ENCODE measurements at places on chromosomes 5 and 9. TPM values are rescaled to one million over a fixed set of nuclear protein-coding genes. Genes with fewer than 3 reads are reported as not detected.

Gene ADRB2
- 0.34 TPM for polyA plus RNA-seq

Gene MARCHF11
- polyA plus RNA-seq, result 5.7 TPM

Gene BARX1
- polyA plus RNA-seq, result 0.10 TPM

Gene PCDHGC3
- polyA plus RNA-seq, result 103 TPM

Gene TRIM7
- 0.13 TPM for polyA plus RNA-seq

- DNase-seq, result no peak
Measured at GRCh38 chr5:56006094-56006493, 11.3 kb upstream of the IL6ST start.

DNA sequence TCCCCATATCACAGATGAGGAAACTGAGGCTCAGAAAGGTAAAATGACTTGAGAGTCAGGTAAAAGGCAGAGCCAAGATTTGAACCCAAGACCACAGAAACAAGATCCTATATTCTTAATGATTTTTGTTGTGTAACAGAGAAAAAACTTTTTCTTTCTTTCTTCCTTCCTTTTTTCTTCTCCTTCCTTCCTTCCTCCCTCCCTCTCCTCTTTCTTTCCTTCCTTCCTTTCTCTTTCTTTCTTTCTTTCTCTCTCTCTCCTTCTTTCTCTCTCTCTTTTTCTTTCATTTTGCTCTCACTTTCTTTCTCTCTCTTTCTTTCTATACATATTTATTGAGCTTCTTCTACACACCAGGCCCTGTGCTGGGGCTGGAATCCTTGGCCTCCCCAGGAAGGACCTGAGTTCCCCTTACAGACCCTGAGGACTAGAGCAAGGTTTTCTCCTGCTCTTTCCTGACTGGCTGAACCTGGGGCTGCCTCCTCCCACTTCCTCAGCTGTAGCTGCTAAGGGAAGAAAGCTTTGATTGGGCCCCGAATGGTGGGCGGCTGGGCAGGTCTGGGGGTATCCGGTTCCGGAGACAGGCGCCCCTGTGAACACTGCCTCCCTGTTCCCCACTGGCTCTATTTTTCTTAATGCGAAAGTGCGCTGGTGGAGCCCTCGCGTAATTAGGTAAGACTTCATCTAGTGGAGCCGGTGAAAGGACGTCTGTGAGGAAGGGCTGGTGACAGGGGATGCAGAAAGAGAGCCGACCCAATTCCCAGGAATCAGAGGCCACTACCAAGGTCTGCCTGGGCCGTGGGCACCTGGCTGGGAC is 27.4 kb upstream of the KIF12 start:
- DNase-seq, result no peak

DNA sequence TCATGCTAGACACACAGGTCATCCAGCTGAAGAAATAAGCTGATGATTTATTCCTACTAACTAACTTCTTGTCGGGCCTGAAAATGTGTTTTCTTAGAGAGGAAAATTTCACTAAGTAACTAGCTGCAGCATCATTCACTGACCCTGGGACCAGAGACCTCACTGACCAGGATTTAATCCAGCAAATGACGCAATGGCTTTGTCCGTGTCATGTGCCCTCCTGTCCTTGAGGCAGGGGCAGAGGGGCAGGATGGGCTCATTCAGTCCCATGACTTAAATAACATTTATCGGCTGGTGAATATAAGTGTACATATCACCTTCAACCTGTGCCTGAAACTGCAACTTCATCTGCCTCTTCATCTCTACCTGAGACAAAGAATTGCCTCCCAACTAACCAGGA is 154.8 kb downstream of the SEMA5A start:
- DNase-seq, result no peak

DNA sequence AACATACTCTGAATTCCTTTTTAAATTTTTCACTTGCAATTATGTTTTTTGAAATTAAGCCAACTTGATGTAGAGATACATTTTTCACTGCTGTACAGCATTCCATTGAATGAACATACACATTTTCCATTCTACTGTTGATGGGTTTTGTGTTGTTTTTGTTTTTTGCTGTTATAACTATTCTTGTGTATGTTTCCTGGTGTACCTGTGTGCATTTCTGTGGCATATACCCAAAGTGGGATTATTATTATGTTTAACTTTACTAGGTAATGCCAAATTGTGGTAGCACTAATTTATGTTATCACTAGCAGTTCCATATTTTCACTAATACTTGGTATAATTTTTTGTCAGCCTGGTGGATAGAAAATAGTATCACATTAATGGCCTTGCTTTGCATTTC is 2.7 kb downstream of the RFESD start:
- DNase-seq, result no peak

DNA sequence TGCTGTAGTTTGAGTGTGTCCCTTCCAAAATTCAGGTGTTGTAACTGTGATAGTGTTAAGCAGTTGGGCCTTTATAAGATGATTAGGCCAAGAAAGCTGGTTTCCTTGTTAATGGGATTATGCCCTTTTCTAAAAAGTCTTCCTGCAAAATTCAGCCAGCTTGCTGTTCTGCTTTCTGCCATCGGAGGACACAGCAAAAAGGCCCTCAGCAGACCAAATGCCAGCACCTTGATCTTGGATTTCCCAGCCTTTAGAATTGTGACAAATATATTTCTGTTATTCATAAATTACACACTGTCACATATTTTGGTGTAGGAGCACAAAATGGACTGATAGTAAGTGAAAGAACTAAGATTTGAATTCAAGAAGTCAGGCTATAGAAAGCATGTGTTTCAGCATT is 203.2 kb downstream of the IZUMO3 start:
- DNase-seq, result no peak

DNA sequence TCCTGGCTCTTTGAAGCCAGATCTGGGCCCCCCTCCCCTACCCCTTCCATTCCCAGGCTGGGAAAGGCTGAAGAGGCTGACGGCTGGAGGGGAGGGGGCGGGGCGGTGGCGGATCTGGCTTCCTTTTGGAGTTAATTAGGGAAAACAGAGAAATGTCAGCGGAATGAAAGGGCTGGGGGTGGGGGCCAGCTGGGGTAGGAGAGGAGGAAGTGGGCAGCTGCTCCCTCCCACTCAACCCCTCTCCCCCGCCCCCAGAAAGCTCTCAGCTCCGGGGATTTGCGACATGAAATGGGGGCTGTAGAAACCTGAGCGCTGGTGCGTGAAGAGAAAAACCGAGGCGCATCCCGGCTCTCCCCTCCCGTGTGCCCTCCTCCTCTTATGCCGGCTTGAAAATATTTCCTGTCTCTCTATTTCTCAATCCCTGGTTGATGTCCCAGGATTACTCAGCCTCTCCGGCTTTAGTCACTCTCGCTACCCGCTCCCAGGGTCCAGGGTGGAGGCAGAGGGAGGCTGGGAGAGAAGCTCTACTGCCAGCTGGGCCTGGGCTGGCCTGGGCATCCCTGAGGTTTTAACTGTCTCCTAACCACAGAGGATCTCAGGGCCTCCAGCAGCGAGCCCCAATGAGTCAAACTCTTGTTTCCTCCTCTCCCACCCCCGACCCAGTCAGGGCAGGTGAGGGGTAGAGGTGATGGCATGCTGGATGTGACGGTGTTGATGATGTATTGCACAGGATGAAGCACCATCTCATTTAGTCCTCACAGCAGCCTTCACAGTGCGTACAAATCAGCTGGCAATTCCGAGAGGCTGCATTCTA is 20.1 kb downstream of the PCDHGC5 start:
- DNase-seq, result no peak

GRCh38 chr5:2530609-2531008 is 220.9 kb downstream of the IRX2 start:
- DNase-seq, result no peak

DNA sequence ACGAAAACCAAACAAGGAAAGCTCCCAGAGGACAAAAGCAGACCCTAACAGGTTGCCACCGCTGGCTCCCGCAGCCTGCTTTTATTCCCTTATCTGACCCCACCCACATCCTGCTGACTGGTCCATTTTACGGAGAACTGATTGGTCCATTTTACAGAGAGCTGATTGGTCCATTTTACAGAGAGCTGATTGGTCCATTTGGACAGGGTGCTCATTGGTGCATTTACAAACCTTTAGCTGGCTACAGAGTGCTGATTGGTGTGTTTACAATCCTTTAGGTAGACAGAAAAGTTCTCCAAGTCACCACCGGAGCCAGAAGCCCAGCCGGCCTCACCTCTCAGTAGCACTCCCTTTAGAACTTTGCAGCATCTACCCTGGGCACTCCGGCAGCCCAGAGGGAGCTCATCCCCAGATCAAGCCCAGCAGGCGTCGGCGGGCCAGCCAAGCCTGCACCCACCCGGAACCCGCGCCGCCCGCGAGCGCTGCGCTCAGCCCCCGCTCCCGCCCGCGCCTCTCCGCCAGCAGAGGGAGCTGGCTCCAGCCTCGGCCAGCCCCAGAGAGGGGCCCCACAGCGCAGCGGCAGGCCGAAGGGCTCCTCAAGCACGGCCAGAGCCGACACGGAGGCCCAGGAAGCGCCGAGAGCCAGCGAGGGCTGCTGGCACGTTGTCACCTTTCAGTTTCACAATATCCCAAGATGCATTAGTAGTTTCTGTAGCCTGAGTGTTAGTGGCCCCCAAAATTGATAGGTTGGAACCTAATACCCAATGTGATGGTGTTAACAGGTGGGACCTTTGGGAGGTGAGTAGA is 35.3 kb upstream of the CLPTM1L start:
- DNase-seq, result no peak

DNA sequence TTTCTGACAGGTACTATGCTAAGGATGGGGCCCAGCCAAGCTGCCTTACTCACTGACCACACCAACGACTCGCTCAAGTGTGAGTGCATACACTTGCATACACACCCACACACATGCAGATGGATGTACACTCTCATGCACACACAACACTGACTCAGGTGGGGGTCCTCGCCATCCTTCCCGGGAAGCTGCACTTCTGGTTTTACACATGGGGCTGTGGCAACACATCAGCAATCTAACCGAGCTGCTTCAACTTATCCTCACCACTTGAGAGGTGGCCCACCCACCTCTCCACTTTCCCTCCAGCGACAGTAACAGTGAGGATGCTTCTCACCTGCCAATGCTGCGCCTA is 67.2 kb upstream of the SLC25A51 start:
- DNase-seq, result no peak

- no peak for DNase-seq
Measured at GRCh38 chr5:146731909-146732659, 146.5 kb downstream of the PPP2R2B start.

DNA sequence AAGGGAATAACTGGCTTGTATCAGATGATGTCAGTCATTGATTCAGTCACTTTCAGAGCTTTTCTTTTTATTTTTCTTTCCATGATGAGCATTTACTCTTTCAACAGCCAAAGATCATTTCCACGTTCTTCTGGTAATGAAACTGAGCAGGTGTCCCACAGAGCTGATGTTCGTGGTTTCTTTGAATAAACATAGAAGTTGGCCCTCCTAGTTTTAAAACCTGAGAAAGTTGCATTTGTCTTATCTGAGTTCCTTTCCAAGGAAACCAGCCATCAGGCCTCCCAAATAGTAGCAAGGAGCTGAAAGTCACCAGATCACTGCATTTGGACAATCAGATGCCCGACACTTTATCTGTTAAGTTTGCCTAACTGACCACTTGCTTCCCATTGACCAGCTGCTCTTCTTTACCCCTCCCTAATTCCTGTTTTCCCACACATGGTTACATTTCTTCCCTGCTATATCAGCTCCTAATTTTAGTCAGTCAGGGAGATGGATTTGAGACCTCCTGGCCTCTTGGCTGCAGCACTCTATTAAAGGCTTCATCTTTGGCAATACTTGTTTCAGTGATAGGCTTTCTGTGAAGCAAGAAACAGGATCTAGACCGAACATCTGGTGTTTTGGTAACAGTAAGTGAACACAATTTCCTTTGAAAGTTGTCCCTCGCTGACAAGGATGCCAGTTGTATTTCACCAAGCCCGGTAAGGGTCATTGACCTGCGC is 420.8 kb downstream of the CHSY3 start:
- no peak for DNase-seq

DNA sequence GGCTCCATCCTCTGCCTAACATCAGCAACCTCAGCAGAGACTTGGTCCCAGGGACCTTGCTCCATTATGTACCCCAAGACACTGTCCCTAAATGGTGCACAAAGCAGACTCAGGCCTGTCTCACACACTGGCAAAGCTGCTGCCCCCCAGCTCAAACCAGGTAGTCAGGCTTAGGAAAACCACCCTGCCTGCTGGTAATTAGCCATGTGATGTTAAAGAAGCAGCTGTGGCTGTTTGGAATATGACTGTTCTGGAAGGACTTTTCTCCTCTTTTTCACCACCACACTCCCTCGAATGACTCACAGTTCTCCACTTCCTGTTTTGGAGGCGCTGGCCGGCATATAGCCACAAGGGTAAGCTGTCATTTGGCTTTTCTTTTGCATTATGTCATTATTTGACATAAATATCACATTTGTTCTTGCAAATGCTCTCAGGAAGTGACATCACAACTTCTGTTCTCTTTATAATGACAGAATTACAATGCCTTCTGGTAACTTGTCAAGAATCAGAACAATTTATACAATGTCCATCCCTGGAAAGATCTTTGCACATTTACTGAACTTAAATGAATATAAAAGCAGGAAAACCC is 113.9 kb downstream of the SUSD1 start:
- DNase-seq, result no peak

DNA sequence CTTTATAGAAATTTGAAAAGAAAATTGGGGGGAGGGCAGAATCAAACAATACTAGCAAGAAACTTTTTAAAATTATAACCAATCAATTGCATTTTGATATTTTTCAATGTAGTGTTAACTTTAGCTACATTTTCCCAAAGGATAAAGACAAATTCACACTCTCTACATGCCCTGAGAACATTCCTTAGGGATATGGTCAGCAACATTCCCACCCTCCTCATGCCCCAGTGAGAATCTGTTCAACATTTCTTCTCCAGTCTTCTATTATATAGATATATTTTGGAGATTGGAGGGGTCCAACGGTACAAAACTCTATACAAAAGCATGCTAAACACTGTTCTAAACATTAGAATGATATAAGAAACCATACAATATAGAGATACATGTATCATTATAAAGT is 11.6 kb upstream of the PRR16 start:
- no peak for DNase-seq

DNA sequence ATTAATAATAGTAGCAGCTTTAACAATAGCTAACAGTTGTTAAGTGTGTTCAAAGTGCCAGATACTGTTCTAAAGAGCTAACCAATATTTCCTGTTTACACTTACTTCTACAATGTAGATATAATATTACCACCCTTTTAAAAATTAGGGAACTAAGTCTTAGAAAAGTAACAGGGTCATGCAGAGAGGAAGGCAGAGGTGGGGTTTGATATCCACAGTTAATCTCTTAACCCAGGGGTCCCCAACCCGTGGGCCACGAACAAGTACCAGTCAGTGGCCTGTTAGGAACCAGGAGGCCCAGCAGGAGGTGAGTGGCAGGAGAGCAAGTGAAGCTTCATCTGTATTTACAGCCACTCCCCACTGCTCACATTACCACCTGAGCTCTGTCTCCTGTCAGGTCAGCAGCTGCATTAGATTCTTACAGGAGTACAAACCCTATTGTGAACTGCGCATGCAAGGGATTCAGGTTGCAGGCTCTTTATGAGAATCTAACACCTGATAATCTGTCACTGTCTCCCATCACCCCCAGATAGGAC is 89.1 kb downstream of the ACTL7B start:
- DNase-seq, result no peak

Data from right renal cortex interstitium (tissue), 3 donors.